ENCODE measurements at places on chromosomes 12 and 14.

DNA sequence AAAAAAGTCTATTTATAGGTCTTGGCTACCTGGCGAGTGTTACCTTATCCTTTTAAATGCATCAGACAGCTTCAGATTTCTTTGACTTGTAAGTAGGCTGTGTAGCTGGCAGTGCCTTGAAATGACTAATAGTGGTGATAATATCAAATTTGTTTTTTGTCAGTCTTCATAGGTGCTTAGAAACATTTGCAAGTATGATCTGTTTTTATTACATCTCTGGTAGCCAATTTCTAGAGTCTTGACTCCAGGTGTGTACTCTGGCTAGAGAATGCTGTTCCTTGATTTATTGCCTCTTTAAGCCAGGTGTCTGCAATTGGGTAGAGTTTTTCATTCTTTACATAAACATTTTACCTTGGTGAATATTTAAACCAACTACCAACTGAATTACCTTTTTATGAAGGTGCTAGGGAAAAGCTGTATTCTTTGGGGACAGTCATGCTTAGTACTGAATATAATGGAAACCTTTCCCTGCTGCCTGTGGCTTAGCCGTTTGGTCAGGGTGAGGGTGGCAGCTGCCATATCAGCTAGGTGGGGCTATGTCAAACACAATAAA, 32.6 kb downstream of the MLXIP start:
- no peak for DNase-seq

GRCh38 chr12:92464911-92465310, 237.9 kb upstream of the PLEKHG7 start:
- no peak for DNase-seq

GRCh38 chr12:13411287-13411686, 214.8 kb downstream of the EMP1 start:
- DNase-seq, result no peak

GRCh38 chr14:105929327-105930081, 403.1 kb downstream of the TMEM121 start:
- no peak for DNase-seq

GRCh38 chr12:19220205-19220604, 90.7 kb downstream of the PLEKHA5 start:
- DNase-seq, result no peak

DNA sequence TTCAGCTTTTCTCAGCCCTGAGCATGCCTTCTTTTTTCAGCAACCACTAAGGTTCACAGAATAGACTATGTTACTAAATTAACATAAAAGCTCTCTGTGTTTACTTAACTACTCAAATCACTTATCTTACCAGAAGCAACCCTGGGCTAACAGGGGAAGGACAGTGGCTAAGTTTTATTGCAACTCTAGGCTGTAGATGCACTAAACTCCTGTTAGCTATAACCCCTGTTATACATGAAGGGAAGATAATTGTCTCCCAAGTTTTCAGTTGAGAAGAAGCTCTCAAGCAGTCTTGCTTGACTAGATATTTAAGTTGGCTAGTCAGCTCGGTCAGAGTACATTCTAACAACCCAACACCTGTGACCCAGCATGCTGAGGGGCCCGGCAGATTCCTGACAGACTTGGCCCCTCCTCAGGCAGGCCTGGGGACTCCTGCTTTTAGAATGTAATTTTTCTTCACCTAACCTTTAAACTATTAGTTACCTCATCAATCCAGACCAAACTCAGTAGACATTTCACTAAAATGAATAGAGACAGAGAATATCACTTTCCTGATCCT, 464.5 kb downstream of the EGLN3 start:
- DNase-seq, result no peak

DNA sequence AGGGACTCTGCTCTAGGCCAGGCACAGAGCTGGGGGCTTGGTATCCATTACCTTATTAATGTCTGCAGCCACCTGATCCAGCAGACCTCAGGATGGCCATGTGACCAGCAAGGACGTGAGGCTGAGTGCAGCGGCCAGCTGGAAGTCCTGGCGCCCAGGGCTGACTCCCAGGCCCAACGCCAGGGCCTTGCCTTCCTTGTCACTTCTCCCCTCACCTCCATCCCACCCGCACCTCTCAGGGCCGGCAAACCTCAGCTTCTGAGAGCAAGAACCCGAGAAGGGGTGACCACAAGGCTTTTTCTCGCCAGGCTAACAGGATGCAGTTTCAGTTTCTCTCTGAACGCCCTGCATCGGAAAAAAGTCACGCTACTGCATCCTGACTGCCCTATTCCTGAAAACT, 15.4 kb downstream of the RAB35 start:
- no peak for DNase-seq

GRCh38 chr12:30110498-30110897, 326.8 kb upstream of the TMTC1 start:
- no peak for DNase-seq

- no peak for DNase-seq
Measured at GRCh38 chr14:31858868-31859267, 218.2 kb upstream of the ARHGAP5 start.

- DNase-seq, result no peak
Measured at GRCh38 chr12:58450868-58451482, 469.3 kb downstream of the LRIG3 start.

GRCh38 chr12:128606051-128606450, 217.7 kb downstream of the SLC15A4 start:
- no peak for DNase-seq

GRCh38 chr12:53977596-53978445, 3.1 kb upstream of the HOTAIR start:
- DNase-seq, result no peak

DNA sequence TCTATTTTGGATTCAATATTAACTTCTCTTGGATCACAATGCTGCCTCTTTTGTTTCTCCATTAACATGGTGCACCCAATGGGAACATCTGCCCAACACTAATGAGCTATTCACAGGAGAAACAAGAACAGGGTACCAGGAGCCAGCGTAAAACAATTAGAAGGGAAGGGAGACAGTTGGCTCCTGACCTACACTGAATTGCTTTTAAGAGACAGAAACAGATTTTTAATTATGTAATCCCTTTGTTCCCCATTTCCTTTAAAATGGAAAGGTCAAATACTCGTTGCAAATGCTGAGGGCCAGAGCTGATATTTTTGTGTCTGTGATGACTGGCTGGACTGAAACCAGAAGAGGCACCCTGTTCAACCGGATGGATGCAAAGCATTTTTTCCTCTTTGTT, 108.3 kb downstream of the SEC23A start:
- DNase-seq, result no peak

DNA sequence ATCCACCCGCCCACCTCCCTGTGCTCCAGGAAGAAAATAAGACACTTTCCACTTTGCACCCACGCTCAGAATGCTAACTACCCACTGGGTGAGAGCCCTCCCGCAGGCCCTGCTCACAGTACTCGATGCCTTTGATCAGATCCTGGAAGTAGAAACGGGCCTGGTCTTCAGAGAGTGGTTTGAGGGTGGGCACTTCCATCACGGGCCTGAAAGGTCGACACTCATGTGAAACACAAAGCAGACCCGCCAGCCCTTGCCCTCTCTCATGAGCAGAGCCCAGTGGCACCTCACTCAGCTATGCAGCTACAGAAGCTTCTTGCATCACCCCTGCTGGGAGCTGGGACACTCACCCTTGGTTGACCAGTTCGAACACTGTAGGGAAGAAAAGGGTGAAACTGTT, 41.1 kb downstream of the CAMKK2 start:
- DNase-seq, result no peak

GRCh38 chr12:20361416-20361815, 6.9 kb upstream of the PDE3A start:
- DNase-seq, result no peak

- no peak for DNase-seq
Measured at GRCh38 chr14:38669027-38669426, 413.1 kb upstream of the CLEC14A start.
